ENCODE measurements at places on chromosomes 2 and 18.
A peak's percentile ranks its signal among the peaks of the same experiment; 100 is the strongest.

GRCh38 chr18:63801343-63801742 lies 26.1 kb downstream of the SERPINB7 start:
- no peak for DNase-seq

GRCh38 chr2:235444101-235444597 lies 49.7 kb upstream of the AGAP1 start:
- no peak for DNase-seq

DNA sequence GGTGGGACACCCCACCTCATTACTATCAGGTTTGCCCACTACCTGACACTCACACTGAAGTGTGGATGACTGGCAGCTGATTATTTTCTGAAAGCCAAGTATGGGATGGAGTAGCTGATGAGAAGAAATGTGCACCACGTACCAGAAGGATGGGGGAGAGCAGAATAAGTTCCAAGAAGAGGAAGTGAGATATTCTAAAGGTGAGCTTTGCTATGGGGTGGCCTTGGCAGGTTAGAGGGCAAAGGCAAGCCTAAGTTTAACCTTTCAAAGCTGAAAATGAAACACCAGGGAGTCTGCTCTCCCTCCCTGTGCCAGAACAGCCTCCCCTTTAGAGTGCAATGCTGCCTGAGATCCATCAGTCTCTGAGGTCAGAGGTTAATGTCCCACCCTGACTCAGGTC lies 196.1 kb upstream of the OSR1 start:
- no peak for DNase-seq

- DNase-seq, result peak; percentile 14
Observed at GRCh38 chr2:147382322-147382948, 462.4 kb upstream of the ACVR2A start.

GRCh38 chr2:240813231-240813921 lies 6.6 kb downstream of the KIF1A start:
- DNase-seq, result no peak

DNA sequence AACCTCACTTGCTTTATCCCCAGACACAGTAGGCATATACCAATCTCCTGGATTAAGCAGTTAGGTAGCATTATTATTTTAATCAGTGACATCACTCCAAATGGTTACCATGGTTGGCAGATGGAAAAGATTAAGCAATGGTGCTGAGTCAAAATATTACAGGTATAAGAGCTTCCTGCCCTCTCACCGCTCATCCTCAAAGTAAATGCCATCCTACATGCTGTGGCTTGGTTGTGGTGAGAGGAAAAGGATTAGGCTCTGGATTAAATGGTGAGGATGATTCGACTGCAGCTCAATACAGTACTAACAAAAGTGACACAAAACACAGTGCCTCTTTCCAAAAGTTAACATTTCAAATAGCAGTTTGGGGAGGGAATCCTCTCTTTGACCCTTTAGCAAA lies 108.9 kb upstream of the ACAA2 start:
- no peak for DNase-seq

DNA sequence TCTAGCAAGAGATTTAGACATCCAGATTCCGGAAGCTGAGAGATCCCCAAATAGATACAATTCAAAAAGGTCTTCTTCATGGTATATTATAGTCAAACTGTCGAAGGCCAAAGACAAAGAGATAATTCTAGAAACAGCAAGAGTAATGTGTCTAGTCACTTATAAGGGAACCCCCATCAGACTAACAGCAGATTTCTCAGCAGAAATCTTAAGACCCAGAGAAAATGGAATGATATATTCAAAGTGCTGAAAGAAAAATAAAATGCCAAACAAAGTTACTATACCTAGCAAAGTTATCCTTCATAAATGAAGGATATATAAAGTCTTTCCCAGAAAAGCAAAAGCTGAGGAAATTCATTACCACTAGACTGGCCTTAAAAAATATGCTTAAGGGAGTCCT lies 36.1 kb upstream of the PAX3 start:
- DNase-seq, result no peak
